Activated CD4-positive, alpha-beta memory T cell treated with anti-CD3 and anti-CD28 coated beads for 36 hours (primary cell): ENCODE measurements at places on chromosomes 1 and 21. TPM values are rescaled to one million over a fixed set of nuclear protein-coding genes. Genes with fewer than 3 reads are reported as not detected.

DNA sequence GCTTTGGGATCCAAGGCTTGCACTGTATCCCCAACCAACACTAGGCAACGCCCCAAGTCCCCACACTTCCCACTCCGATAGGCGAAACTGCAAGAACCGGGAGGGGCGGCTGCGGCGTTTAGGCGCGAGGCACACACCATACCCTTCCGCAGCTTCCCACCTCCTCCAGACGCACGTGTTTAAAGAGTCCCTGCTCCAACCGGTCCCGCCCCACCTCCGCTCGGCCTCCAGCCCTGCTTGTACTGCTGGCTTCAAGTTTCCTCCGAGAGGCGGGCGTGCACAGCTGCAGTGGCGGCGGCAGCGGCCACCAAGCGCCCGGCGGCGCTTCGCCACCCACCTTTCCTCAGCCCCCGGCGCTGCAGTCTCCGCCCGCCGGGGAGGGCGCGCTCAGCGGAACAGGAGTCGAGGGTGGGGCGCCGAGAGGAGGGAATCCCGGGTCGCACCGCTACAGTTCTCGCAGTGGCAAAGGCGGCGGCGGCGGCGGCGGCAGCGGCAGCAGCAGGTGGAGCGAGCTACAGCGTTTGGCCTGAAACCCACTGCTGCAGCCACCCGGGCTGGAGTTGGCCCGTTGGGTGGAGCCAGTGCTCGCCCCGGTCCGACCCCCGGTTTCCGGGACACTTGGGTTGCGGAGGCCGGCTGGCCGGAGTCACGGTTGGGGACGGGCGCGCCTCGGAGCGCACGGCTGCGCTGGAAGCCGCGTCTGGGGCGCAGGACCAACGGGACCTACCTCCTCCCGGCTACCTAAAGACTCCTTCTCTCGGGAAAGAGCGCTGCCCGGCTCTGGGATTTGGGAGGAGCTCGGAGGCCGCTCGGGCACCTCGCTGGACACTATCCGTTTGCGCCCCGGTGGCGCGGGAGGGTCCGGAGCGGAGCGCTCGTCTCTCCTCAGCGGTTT is at the start of gene CNIH3:
CNIH3 (plus strand) TSS at position 457 of the 895 bp plus-strand sequence. CDS start 858 bp downstream, outside the sequence.
- DNase-seq: peak; percentile 44

DNA sequence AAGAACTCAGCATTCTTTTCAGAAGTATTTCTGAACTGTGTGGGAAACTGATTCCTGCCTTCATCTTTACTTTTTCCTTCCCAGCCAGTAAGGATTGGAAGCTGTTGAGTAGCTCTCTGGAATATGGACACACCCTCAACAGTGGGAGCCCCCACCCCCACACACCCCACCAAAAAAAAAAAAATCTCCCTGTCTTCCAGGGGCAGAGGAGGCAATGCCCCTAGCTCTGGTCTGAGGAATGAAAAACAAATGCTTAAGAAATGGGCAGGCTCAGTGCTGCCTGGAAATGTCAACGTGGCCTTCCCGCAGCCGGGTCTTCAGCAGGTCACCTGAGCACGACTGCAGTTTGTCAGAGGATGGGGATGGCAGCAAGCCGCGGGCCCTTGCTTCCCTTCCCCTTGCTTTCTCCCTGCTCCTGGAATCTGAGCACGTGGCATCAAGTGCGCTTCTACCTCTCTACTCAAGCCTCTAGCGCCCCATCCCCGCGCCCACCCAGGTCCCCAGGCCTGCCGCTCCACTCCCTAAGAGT is 479 bp downstream of the RGS16 start:
- DNase-seq: peak; percentile 52

GRCh38 chr21:41425954-41426675 is at the start of gene MX1:
Gene MX1 (plus strand): TSS chr21:41426239. CDS start chr21:41432071, 5,832 bp downstream.
- DNase-seq: peak; percentile 93

GRCh38 chr1:41950820-41951219 is 32.1 kb upstream of the HIVEP3 start:
- peak; percentile 32 for DNase-seq

GRCh38 chr1:234654002-234654733 is 44.2 kb upstream of the IRF2BP2 start:
- no peak for DNase-seq

GRCh38 chr1:161038523-161039153 is at the start of gene TSTD1:
Gene TSTD1 (minus strand): TSS chr1:161038964. CDS start chr1:161038889, 75 bp downstream.
- peak; percentile 93 for DNase-seq

DNA sequence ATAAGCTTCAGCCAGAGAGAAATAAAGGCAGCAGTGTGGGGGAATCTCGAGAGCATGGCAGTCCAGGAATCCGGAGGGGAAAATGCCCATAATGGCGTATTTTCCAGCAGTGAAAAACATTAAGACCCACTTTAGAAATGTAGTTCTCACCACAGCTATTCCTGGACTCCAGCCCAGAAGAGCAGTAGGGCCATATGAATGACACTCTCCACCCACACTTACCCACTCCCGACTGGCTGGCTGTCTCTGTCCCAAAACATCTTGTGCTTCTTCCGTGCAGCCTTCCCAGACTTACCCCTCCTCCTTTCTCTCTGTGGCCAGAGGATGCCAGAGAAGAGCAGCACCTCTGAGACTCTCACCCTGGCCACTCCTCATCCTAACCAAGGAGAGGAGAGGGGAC is 56.4 kb downstream of the TRABD2B start:
- DNase-seq: no peak

GRCh38 chr1:92244376-92244775 is 26.7 kb downstream of the C1orf146 start:
- DNase-seq: no peak

GRCh38 chr1:97042551-97042950 is 321.0 kb downstream of the PTBP2 start:
- no peak for DNase-seq

DNA sequence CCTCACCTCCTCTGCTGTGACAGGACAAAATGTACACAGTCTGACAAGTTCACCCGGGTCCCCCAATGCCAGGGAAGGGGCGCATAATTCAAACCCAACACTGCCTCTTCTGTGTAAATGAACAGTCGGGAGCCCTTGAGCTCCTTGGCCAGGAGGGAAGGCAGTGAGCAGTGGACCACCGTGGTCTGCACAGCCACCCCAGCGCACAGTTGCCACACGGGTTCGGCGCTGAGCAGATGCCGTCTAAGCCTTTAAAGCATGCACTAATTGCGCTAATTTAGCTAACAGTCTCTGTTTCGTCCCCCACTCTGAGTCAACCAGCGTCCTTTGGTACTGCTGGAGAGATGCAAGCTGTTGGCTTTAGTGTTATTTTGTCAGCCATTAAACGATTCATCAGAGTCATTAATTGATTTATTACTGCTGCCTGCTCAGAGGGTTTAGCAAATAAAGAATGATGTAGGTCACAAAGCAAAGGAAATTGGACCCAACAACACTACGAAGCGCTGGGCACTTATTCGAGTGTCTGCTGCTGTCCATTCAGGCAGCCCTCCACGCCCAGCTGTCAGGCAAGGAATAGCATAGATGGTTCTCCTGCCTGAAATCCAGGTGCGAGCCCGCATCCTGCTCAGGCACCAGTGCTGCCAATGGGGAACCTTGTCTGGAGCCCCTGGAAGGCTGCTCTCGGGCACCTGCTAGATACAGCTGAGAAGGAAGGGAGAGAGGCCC is 91.5 kb downstream of the MRPL37 start:
- DNase-seq: no peak

DNA sequence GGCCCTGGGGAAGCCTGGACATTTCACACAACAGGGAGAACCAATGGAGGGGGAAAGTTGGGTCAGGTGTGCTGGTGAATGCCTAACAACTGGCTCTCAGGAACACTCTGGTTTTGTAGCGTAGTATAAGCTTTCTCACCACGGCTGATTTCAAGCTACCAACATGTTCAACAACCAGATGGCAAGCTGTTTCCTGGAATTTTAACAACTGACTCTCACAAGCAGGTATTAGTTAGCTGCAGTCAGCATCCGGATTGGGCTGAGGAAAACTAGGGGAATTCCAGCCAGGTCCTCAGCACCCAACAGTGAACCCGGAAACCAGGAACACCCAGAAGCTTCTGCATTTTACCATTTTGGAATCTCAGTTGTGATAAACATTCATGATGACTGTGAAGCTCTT is 162.3 kb upstream of the CAMK1G start:
- DNase-seq: no peak

STUM gene
- not detected for total RNA-seq

PRAMEF26 gene
- not detected for total RNA-seq

HSD3B2 gene
- not detected for total RNA-seq

WNT9A gene
- total RNA-seq: 0.07 TPM

NOS1AP gene
- 0.12 TPM for total RNA-seq

DEPDC1 gene
- 24.1 TPM for total RNA-seq

ATP6V1G3 gene
- not detected for total RNA-seq

SPRR2F gene
- not detected for total RNA-seq

PTGER3 gene
- not detected for total RNA-seq

SAMD11 gene
- total RNA-seq: not detected
